Activated CD8-positive, alpha-beta memory T cell treated with anti-CD3 and anti-CD28 coated beads for 4 hours (primary cell): ENCODE measurements at places on chromosomes 1 and 21.

- DNase-seq, result no peak
Measured at GRCh38 chr1:26122988-26123973, 11.7 kb downstream of the PDIK1L start.

- no peak for DNase-seq
Measured at GRCh38 chr1:159937054-159937750, 8.2 kb downstream of the IGSF9 start.

DNA sequence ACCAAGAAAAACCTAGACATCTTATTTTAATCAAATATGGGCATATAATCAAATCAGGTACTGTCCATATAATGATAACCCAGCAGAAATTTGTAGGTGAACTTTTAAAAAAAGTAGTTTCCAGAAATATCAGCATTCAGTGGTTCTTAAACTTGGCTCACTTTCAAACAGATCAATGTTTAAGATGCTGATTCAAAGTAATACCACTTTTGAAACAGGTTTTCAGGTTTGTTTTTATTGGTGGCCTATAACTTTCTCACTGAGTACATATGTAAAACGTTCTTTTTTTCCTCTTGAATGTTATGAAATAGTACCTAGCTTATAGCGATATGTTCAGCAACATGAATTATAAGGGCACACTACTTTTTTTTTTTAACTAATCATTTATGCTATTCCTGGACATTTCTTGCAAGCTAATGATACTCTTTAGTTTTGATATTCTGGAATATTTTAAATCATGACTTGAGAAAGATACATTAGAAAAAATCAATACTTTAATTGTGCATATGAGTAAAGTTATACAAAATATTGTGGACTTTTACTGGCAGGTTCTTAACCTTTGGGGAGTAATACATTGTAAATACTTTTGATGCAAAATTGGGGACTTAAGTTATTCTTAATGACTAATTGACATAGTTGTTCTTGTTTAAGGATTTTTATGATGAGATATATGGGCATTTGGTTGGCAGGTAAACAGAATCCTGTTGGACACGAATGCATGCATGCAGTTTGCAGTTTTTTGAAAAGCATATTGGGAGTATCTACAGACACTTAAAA lies 3.0 kb downstream of the NFIA start:
- DNase-seq, result no peak

DNA sequence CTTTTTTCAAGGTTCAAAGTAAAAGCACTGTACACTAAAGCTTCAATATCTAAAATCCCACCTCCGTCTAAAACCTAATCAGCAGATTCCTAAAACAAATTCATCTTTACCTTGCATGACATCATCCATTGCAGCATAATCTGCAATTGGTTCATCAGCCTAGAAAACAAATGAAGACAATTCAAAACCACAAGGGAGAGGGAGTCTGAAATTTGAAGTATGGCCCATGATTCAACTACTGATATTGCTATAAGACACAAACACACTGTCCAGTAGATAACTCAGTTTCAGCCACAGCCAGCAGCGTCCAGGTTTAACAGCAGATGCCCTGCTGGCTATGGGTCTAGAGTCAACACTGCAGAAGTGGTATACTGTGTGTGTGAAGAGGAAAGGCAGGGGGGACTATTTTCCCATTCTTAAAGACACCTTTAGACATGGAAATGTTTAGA lies 17.9 kb upstream of the RAP1GAP start:
- no peak for DNase-seq
